Hematopoietic multipotent progenitor cell treated with erythropoietin and hydrocortisone succinate and interleukin-3 and kit ligand, for 17 days (in vitro differentiated cells): ENCODE measurements at places on chromosomes 1 and 21.
A peak's percentile ranks its signal among the peaks of the same experiment; 100 is the strongest.

GRCh38 chr1:24864370-24864777, 65.7 kb downstream of the RUNX3 start:
- no peak for DNase-seq

- peak; percentile 81 for DNase-seq
Observed at GRCh38 chr1:160951443-160952128, 3.0 kb downstream of the ITLN2 start.

- DNase-seq: no peak
Observed at GRCh38 chr1:109912873-109913272, 2.2 kb downstream of the CSF1 start.

- DNase-seq: no peak
Observed at GRCh38 chr1:11634365-11635192, 19.6 kb downstream of the FBXO2 start.

GRCh38 chr1:2274231-2274928, 46.3 kb downstream of the SKI start:
- DNase-seq: no peak

DNA sequence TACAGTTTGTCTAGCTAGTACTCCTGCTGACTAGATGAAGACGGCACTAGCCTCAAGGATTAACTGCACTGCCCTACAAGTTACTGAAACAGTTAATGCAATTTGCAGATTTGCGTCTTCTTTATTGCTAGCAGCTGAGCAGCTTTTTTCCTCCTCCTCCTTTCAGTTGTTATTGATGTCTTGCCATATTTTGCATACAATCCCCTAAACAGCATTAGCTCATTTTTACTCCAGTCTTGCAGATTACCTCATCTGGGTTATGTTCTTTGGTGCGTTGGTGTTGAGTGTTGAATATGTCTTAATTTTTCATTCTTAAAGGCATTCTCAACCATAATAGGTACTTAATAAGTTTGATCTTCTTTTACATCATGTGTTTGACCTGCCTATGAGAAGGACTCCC, 363.4 kb upstream of the LYPLAL1 start:
- no peak for DNase-seq

DNA sequence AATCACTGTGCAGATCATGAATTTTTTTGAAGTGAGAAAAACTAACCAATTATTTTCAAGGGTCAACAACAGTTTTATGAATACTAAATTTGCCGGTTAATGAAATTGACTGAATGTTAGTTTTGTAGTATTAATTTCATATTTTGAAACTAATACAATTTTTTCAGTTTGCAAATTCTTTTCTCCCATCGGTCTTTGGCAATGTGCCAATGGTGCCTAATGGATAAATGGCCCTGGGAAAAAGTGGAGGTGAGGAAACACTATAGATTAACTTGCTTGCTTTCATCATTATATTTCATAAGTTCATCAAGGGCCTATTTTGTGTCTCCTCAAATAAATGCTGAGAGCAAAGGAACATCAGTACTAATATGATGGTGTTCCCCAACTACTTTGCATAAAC, 4.1 kb downstream of the C1orf141 start:
- no peak for DNase-seq

DNA sequence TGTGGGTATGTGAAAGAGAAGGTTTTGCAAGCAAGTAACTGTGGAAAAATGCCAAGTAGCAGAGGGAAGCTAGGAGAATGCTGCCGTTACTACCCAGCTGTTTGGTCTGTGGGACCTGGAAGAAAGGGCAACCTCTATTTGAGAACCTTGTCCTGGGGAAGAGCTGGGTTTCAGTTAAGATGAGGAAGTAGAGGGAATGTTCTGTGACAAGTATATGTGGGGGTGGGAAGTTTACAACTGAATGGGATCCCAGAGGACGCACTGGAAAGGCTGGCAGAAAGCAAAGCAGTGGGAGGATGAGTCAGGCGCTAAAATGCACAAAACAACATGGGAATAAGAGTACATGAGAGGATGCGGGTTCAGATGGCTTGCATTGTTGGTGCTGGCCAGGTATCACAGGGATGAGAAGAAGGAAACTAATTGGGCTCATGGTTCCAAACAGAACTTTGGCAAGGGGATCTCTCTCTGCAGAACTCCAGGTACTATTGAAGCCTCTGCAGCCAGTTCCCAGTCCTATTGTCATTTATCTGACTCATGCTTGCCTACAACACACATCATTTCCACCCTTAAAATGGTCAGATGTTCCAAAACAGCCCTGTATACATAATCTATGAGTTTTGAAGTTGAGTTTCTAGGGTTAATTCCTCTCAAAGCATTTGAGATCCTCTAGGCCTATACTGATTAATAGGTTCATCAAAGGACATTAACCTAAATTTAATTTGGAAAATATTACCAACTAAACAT, 88.5 kb upstream of the VAV3 start:
- DNase-seq: no peak
